ENCODE measurements at places on chromosomes 4 and X.
A peak's percentile ranks its signal among the peaks of the same experiment; 100 is the strongest.

GRCh38 chr4:69909195-69909594 lies 21.7 kb upstream of the CSN1S1 start:
- DNase-seq, result no peak

DNA sequence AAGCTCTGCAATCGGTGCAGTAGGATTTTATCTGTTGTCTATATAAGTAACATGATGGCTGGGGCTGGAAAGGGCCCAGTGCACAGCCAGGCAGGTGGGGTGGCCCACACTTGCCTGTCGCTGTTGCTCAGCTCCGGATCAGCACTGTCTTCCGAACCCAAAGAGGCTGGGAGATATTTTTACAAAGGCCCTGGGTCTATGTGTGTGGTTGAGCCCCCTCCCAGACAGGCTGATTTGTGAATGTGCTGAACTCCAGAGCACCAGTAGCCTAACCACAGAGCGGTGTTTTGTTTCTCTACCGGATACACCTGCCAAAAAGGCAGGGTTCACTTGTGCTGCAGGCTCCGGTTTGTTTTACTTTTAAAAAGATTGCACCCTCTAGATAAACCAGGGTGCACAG lies 33.5 kb upstream of the CHRNA9 start:
- DNase-seq, result peak; percentile 71

- DNase-seq, result no peak
Observed at GRCh38 chr4:117770269-117771102, 263.8 kb upstream of the NDST3 start.

DNA sequence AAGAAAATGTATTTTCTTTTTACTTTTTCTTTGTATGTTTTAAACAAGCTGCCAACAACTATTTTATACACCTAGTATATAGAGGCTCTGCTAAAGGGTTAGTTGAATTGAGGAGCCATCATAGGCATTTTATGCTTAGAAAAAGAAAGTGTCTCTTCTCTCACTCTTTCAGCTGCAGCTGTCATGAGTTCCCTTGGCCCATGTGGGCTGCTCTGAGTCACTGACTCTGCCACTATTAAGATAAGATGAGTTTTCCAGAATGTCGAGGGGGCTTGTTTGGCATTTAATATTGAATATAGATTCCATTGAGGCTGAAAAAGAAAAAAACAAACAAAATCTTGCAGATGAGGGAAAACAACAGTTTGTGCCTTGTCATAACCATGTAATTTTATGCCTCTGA lies 126.0 kb upstream of the PAQR3 start:
- no peak for DNase-seq

GRCh38 chr4:9969526-9970398 lies 51.5 kb downstream of the SLC2A9 start:
- DNase-seq, result no peak

DNA sequence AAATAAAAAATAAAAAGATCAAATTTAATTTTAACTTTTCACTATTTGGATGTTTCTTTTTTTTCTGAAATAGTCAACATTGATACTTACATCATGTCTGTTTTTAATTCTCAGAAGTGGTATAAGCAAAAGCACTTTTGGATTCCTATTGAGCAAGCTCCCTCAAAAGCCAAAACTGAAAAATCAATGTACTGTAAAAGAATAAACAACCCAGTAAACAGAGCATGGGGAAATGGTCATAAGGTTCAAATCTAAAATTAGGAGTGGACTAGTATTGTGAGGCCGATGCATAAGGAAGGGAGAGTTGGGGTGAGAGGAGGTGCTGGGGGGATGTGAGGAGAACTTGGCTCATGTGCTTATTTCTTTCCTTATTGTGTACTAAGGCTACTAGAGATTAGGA lies 37.9 kb downstream of the NUDT6 start:
- DNase-seq, result no peak

DNA sequence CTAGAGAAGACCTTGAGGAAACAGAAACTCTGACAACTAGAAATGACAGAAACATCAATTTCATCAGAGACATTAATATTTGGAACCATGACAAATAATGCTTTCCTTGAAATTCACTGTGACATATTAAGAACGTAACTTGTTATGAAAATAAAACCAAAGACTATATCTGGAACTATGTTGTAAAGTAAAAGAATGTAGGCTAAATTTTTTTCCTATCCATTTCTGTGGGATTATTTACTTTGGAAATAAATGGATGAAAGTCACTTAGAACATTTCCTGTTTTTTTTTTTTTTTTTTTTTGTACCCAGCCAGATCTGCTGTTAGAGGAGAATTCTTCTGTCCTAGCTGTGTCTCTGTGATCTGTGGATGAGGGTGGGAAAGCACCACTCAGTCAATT lies 255.9 kb downstream of the SPRY1 start:
- DNase-seq, result no peak

- no peak for DNase-seq
Observed at GRCh38 chrX:17047224-17047623, 100.8 kb downstream of the REPS2 start.

DNA sequence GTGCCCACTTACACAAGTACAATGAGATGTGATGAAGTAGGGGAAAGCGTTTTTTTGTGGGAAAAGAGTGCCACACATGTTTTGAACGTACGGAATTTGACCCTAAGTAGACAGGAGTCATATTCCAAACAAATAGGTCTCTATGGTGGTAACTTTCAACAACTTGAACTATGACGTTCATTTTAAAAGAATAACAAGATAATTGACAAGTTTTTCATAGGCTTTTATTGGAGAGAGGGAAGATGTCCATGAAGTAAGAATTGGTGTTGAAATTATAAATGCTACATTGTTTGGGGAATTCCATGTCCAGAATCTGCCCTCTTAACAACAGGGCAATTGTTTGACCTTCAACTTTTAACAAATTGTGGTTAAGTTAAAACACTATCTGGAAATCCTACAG lies 126.5 kb downstream of the GASK1B start:
- DNase-seq, result no peak

DNA sequence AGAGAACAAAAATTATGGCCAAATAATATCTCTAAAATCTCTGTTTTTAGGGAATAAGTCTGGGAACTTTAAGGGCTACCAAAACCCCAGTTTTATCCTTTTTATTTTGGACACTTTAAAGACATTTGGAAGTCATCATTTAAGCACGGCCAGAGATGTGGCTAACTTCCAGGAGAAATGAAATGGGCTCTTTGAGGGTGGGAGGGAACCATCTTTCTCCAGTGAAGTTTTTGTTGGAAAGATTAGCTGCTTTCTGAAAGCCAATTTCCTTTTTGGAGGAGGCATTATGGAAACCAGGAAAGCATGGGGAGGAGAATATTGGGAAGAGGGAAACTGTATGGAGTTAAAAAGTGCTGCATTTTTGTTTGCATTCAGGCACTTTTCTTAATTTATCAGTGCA lies 4.8 kb downstream of the VSIG1 start:
- DNase-seq, result no peak

Data from germinal center (tissue), 1 donor.